ENCODE measurements at places on chromosomes 2 and 18. TPM values are rescaled to one million over a fixed set of nuclear protein-coding genes. Genes with fewer than 3 reads are reported as not detected.
A peak's percentile ranks its signal among the peaks of the same experiment; 100 is the strongest.

Gene RAB6C
- total RNA-seq, result not detected

Gene ALKAL2
- total RNA-seq, result 0.63 TPM

Gene UGT1A5
- not detected for total RNA-seq

Gene SPP2
- total RNA-seq, result not detected

GRCh38 chr2:239927424-239927981 lies 97.6 kb downstream of the NDUFA10 start:
- H3K27me3 ChIP-seq, result peaks cover 7% of the 10 kb centered on the region
- no peak for DNase-seq
- peak overlapping the region; percentile 19 for H3K27ac ChIP-seq
- H3K4me3 ChIP-seq, result no peak overlapping the region
- H3K4me1 ChIP-seq, result peaks cover 6% of the 10 kb centered on the region
- H3K36me3 ChIP-seq, result no peaks in the 10 kb centered on the region

- H3K27ac ChIP-seq, result peak overlapping the region; percentile 93
- H3K4me1 ChIP-seq, result peaks cover 54% of the 10 kb centered on the region
- H3K36me3 ChIP-seq, result no peaks in the 10 kb centered on the region
- DNase-seq, result peak; percentile 99
- H3K27me3 ChIP-seq, result no peaks in the 10 kb centered on the region
- H3K4me3 ChIP-seq, result peak overlapping the region; percentile 60
Measured at GRCh38 chr2:127649684-127650040, 3.7 kb downstream of the GPR17 start.

DNA sequence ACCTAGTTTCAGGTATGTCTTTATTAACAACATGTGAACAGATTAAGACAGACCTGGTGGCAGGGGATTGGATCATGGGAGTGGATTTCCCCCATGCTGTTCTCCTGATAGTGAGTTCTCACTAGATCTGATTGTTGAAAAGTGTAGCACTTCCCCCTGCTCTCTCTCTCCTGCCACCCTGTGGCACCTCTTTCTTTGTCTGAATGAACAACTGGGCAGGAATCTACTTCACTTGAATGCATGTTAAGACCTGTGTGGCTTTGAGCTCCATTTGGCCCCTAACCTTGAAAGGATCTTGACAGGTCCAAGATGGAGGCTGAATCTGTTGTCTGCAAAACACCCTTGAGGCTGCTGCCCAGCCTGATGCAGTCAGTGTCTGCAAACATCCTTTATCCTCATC lies 194.4 kb downstream of the RNF144A start:
- peaks cover 7% of the 10 kb centered on the region for H3K4me1 ChIP-seq
- no peak overlapping the region for H3K4me3 ChIP-seq
- H3K36me3 ChIP-seq, result peaks cover 4% of the 10 kb centered on the region
- H3K27me3 ChIP-seq, result no peaks in the 10 kb centered on the region
- DNase-seq, result no peak

DNA sequence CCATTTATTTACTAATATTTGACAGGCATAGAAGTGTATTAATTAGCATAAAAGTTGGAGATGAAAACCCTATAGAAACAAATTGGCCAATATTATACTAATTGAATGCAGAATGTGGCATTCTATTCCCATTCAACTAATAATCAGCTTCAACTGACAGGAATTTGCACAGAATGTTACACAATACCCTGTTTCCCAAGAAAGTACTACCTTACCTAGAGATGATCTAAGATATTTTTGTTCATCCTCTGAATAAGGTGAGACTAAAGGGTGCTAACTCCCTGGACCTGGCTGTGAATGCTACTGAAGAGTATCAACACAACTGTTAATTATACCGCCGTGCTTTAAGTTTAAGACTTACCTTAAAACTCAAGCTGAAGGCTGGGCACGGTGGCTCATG lies 28.9 kb downstream of the CEP68 start:
- no peak for DNase-seq
- H3K4me1 ChIP-seq, result no peaks in the 10 kb centered on the region
- peaks cover 17% of the 10 kb centered on the region for H3K36me3 ChIP-seq
- no peaks in the 10 kb centered on the region for H3K27me3 ChIP-seq
- H3K4me3 ChIP-seq, result no peak overlapping the region

All from neural crest cell (in vitro differentiated cells).